ENCODE measurements at places on chromosomes 3 and 15.
A peak's percentile ranks its signal among the peaks of the same experiment; 100 is the strongest.

- DNase-seq: no peak
Measured at GRCh38 chr3:70531063-70531657, 218.7 kb upstream of the MDFIC2 start.

DNA sequence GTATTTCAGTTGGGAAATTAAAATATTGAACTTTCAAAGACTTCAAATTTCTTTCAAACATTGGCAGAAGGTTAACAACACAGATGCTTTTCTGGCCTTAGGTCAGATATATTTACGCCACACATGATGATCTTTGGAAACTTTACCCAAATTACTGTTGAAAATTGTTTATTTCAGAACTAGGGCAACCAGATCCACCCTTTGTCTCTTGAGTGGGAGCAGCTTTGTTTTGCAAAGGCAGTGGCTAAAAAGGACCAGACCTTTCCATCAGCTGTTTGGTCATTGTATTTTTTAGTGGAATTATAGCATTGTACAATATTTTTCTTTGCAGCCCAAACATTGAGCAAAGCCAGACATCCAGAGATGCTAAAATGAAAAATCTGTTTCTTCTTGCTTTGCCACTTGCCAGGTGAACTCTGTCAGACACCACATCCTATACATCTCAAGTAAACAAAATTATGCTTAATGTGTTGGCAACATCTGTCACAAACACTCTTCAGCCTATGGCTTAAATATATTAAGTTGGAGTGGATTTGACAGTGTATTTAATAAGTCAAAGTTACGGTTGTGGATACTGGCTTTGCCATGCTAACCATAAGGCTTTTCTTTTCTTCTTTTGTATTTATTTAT is 651.9 kb downstream of the RBMS3 start:
- no peak for DNase-seq

DNA sequence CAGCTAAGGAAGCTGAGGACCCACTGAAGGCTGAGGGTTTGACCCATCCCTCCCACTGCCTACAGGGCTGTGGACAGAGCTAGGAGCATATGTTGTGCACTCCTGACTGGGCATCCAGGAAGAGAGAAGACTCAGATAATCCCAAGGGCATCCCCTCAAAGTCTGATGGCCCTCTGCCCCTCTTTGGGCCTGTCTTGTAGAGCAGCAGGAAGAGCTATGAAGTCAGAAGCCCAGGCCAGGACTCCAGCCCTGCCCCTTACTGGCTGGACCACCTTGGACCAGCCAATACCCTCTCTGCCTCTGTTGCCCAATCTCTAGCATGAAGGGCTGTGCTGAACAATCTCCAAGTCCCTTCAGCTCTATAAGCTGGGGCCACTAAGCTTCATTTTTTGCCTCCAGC is 210.8 kb downstream of the RPLP1 start:
- no peak for DNase-seq

DNA sequence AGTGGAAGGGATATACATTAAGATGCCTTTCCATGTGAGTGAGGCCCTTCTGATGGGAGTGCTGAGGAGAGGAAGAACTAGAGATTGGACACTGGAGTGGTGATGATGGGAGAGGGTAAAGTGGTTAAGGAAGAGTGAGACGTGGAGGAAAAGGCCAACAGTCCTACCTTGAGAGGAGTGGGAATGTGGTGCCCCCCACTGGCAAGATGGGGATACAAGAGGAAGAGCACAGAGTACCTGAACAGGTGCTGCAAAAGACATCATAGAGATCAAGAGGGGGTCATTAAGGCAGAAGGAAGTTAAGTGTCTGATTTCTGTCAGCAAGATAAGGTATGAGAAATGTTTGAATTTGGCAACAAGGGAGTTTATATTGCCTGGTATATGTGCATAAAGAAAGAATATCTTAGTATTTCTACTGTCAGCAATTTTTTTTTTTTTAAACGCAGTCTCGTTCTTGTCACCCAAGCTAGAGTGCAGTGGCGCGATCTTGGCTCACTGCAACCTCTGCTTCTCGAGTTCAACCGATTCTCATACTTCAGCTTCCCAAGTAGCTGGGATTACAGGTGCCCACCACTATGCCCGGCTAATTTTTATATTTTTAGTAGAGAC is 34.0 kb downstream of the ARIH2 start:
- DNase-seq: peak; percentile 32

GRCh38 chr3:148878095-148878494 is 13.0 kb downstream of the CPA3 start:
- no peak for DNase-seq

- DNase-seq: no peak
Measured at GRCh38 chr3:183824761-183825455, 469 bp downstream of the MAP6D1 start.

DNA sequence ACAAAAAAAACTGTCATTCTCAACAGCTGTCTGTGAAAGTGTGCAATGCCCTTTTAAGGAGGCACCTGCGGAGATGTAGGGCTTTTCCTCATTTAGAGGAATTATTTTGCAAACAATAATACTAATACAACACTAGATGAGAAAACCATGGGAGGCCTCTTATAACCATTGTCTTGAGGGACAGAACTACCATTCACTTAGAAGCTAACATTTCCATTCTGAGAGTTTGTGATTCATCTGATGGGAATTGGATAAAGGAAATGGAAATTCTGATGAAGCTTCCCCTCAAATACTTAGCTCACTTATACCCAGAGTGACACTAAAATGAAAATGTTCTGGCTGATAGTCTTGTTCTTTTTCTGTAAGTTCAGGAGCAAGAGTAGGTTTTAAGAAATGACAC is 147.7 kb downstream of the CADPS start:
- DNase-seq: no peak

DNA sequence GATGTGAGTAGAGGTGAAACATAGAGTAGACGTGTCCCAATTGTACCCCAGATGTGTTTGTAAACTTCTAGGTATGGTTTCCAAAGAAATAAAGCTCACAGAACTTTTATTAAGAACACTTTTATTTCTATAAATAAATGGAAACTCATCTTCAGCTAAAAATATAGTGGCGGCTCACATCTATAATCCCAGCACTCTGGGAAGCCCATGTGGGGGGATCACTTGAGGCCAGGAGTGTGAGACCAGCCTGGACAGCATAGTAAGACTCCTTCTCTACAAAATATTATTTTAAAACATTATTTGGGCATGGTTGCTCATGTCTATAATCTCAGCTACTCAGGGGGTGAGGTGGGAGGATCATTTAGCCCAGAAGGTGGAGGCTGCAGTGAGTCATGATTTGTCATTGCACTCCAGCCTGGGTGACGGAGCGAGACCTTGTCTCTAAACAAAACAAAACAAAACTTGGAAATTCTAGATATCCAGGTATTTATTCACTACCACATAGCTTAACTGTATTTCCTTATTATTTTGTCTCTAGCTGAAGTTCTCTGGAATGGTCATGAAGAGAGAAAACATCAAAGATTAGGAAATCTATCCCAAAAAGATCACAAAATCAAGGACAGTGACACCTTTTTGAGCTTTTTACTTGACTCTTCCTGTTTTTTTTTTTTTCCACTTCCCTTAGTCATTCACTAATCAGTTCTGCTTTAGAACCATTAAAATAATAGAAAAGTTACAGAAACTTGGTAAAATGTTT is 258.1 kb downstream of the TIGIT start:
- DNase-seq: no peak

GRCh38 chr15:101733545-101733944 is 9.3 kb upstream of the TARS3 start:
- no peak for DNase-seq

GRCh38 chr3:14532691-14533456 is 7.3 kb downstream of the GRIP2 start:
- no peak for DNase-seq

DNA sequence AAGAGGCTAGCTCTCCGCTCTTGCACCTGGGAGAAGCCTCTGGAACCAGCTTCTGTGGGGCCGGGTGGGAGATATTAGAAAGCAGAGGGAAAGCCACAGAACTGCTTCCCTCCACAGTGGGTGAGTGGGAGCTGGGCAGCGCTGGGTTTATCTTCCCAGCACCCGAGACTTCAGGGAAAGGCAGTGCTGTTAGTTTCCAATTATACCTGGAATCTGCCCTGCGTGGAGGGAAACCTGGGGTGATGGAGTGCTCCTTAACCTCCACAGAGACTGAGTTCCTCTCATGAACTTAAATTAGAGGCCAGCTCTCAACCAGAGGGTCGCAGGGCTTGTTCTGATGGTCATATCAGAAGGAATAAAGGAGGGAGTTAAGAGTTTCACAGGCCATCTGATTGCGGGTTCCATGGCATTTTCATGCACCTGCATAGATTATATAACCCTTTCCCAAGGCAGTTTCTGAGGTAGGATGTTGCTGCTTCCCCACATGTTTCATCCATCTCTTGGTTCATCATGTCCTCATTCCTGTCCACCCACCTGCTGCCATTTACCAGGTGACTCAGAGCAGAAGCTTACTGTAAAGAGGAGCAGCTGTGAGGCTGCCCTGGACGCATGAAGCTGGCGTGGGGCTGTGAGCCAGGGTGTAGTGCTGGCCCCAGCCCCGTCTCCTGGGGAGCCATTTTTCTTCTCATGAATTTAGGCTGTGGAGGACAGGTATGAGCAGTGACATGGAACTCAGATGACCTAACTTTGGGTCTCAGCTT is 42.5 kb downstream of the CA12 start:
- no peak for DNase-seq

- DNase-seq: no peak
Measured at GRCh38 chr15:36878684-36879262, 221.6 kb downstream of the MEIS2 start.

DNA sequence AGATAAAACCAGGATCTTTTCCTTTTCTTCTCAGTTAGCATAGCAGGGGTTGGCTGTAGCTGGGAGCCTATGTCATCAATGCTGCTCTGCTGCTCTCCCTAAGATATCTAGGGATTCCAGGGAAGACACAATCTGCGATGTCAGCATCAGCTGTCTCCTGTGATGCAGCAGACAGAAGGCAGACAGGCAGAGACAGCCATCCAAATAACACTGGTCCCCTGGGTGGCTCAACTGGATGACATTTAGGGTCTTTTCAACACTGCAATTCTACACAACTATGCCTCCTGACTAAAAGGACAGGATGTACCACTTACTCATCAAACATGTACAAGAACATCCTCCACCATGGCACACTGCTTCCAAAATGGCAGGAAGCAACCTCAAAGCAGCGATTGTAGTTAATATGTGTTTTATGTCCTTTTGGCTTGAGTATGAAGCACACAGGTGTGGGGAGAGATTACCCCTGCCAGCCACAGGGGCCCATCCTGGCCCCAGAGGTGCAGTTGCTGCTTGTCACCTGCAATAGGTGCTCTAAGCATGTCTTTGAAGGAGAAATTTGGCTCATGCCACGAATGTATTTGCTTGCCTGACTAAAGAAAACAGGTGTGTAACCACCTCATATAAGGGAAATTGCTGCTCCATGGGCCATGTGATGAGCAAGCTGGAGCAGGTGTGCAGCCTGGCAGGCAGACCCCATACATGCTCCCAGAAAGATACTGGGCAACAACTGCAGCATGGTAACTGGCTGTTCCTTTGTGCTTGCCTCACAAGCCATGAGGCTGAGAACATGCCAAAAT is 357.8 kb downstream of the VPS13C start:
- DNase-seq: no peak

DNA sequence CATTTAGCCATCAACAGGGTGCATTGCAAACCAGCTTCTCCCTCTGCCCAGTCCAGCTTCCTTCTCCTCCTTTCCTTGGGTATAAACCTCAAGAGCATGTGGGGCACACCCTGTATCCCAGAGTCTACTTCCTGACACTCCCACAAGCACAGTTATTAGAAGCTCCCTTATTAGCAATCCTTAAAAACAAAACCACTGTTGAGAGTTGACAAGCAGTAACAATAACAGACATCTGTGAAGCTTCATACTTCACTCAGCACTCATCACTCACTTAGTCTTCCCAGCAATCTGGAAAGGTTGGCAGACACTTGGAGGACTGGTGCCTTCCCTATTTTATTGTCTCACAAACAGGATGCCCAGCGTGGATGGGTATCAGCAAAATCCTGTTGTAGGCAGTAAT is 155.5 kb upstream of the PROK2 start:
- no peak for DNase-seq

DNA sequence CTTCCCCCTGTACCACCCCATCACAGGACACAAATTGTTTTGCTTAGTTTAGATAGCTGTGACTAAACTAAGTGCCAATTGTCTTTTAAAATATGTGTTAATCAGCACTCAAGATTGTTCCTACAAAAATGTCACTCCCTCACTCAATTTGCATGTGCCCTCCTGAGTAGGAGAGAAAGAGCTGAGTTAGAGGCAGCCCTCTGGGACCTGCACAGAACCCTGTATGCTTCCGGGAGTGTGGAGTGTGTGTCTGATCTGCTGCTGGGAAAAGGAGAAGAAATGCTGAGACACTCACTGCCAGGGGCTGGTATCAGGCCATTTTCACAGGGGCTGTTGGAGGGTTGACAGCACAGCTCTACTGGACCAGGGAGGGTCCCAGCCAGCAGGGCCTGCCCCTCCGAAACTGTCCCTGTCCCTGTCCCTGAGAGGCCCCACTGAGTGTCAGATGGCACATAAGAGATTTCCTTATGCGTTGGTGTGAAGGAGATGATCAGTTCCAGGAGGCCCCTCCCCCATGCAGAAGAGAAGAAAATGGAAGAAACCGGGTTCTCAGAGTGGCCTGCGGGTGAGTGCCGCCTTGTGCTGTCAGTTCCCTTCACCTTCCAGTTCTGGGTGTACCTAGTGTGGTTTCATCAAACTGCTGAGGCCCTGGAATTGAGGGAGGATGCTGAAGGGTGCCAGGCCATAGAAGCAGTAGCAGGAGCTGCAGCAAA is 3.9 kb upstream of the B3GNT5 start:
- DNase-seq: no peak

DNA sequence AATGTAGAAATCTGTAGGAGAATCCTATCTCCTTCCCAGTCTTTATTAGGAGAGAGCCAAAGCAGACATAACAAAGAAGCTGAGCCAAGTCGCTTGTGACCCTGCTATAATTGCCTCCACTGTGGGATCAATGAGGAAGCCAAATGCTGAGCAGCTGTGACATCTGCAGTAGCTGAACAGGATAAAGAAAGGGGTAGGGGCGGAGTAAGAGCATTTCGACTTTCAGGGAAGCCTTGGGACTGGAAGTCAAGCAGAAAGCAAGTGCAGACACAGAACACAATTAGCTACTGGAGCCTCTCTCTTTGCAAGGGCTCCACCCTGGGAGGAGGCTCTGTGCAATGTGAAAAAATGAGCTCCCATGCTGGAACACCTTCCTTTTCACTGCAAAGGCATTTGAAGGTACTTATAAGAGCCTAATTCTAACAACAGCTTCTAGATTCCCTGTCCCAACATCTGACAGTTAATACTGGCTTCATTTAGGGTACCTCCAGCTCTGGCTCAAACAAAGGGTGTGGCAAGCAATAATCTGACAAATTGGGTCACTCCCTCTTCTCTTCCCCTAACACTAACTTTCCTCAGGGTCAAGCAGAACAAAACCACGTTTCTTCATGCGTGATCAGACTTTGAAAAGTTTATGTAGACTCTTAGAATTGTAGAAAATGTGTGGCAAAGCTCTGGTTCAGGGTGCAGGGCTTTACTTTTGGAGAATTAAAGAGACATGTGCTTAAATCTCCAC is 166.4 kb downstream of the CADPS start:
- no peak for DNase-seq

Data from activated naive CD4-positive, alpha-beta T cell (primary cell).